ENCODE measurements at places on chromosomes 2 and 18.

GRCh38 chr18:46680784-46681695, 24.0 kb upstream of the LOXHD1 start:
- DNase-seq, result no peak

DNA sequence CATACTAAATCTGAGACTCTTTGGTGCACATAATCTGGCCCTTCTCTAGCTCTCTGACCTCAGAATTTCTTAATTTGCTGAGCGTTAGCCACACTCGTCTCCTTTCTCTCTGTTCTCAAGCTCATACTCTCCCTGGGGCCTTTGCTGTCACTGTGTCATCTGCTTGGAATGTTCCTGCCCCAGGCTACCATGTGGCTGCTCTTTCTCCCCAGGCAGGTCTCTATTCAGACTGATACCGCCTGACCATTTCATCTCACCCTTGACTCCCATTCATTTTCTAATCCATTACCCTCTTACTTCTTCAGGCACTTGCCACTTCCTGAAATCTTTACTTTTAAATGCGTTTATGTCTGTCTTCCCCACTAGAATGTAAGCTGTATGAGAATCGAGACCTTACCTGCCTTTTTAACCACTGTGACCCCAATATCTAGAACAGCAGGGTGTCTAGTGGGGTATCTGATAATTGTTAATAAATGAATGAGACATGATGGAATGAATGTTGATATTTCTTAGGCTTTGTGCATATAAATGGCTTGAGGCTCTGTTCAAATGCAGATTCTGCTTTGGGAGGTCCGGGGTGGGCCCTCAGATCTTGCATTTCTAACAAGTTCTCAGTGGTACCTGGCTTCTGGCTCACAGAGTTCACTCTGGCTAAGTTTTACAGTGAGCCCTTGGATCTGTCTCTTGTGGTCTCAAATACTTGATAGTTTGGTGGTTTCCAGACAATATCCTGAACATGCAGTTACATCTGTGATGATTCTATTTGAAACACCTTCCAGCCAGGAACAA, 89.9 kb upstream of the EPC2 start:
- no peak for DNase-seq

GRCh38 chr18:22169889-22170420, 566 bp downstream of the GATA6 start:
- no peak for DNase-seq

GRCh38 chr2:237210763-237211162, 125.1 kb downstream of the COPS8 start:
- DNase-seq, result no peak

DNA sequence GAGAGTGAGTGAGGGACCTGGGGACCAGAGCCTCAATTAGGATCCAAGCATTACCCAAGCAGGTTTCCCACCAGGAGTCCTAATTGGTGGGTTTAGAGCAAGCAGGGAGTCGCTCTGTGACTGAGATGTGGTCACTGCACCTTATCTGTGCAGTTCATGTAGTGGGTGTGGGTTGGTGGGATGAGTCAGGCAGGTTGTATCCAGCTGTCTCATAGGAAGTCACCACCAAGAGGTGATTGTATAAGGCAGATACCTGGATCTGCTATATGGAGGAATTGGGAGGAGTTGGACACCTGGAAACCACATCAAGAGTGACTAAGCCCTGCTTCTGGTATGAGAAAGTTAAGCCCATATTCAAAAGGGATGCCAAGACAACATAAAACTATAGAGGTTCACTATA, 106.8 kb downstream of the ARHGAP28 start:
- DNase-seq, result no peak

GRCh38 chr2:128440666-128441340, 122.1 kb upstream of the HS6ST1 start:
- DNase-seq, result no peak

DNA sequence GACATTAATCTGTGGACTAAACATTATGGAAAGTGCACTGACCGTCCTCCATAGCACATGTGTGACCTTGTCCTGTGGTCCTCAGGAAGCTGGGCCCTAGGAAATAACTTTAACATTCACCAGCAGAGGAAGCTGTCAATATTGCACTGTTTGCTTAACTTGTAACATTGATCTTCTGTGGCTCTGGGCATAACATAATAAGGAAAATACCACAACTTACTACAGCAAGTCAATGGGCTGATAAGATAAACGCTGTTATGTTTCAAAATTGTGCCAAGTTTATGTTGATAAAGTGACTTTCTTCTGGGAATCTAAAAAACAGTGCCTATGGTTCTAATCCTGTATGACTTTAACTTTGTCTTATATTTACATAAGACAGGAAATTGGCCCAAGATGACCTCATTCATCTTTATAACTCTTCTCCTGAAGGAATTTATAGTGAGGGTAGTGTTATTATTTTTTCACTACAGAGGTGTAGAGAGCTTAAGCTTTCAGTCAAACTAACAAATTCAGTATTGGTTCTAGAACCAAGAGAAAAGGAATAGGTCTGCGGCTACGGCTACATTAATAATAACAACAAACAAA, 113.7 kb upstream of the MAP4K3 start:
- no peak for DNase-seq

DNA sequence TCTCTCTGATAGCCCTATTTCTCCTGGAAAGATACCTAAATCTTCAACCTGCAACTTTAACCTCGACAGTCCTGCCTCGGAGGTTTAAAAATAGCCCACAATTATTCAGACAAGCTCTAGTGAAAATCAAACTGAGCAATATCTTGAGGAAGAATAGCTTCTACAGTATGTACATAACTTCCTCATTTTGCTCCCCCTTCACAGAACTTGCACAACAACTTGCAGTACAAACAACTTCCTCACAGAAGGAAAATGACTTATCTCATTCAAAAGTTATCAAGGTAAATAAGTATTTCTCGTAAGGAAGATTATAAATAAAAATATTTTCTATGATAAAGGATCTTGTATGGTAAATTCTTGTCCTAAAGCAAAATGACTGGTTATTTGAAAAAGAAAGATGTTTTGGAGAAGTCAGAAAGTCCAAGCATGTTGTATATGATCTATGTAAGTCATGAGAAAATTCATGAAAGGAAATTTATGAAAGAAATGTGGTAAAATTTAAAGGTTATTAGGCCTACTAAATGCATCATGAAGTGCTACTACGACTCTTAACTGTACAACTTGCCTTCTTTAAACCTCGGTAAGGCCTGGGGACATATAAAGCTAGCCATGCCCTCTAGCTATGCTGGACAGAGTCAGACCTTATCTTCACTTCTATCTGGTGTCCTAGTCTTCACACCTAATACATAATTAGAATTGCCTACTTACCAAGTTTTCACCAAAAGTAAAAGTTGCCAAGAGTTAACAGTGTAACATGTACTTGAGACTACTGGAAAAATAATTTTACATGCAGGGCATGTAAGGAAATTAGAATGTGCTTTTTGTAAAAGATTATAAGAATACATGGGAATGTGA, 394.5 kb downstream of the DLGAP1 start:
- DNase-seq, result no peak

GRCh38 chr2:100222844-100223243, 80.5 kb upstream of the AFF3 start:
- no peak for DNase-seq

All from HCT116 (cell line).